ENCODE measurements at places on chromosomes 1 and 21. TPM values are rescaled to one million over a fixed set of nuclear protein-coding genes. Genes with fewer than 3 reads are reported as not detected.

Gene NHLH1
- 0.40 TPM for total RNA-seq

Gene ACTA1
- not detected for total RNA-seq

Gene OVAAL
- 0.11 TPM for total RNA-seq

Gene MIXL1
- total RNA-seq = 0.09 TPM

Gene ERVH48-1
- total RNA-seq = not detected

Gene AVPR1B
- not detected for total RNA-seq

Gene DENND2D
- 1.0 TPM for total RNA-seq

Gene UBE4B
- 13.6 TPM for total RNA-seq

Gene MFAP2
- total RNA-seq = 0.85 TPM

Gene HPCAL4
- 0.22 TPM for total RNA-seq

Gene KCNJ6
- total RNA-seq = 4.9 TPM

Gene H3-3A
- 439 TPM for total RNA-seq

Gene FAM72A
- total RNA-seq = 10.2 TPM

Data from A549 treated with AZD2906 at 1 μM for 4 hours (cell line).